ENCODE measurements at places on chromosomes 5 and 9.
A peak's percentile ranks its signal among the peaks of the same experiment; 100 is the strongest.

- DNase-seq = no peak
Measured at GRCh38 chr5:127176769-127177168, 103.5 kb upstream of the C5orf63 start.

DNA sequence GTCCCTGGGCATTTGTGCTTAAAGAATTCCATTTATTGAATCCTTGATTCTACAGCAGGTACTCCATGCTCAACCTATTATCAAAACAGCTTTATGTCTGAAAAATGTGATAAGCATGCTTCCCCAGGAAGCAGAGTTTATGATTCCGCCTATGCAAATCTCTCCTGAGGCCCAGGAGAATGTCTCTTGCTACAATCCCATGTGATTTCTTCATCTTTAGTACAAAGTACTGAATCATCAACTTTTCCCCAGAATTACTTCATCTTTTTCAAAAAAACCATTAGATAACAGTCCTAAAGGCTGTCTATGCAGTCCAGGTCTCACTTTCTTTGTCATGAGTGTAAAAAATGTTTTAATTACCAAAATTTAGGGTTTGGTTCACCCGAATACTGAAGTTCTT is 130.2 kb upstream of the ADAMTSL1 start:
- no peak for DNase-seq

DNA sequence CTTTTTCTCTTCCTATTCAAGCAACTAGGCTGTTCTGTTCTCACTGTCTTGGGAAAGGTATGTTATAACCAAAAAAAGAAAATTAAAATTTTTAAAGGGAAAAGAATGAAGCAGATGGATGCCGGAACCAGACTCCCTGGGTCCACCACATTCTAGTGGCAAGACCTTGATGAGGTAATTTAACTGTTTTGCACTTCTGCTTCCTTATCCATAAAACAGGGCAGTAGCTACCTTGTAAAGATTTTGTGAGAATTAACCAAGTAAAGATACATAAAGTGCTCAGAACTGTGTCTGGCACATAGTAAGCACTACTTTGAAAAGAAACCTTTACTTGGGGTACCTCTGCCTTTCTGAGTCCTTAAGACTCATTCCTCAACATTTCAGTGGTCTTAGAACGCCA is 17.0 kb downstream of the EPB41L4B start:
- DNase-seq = no peak

DNA sequence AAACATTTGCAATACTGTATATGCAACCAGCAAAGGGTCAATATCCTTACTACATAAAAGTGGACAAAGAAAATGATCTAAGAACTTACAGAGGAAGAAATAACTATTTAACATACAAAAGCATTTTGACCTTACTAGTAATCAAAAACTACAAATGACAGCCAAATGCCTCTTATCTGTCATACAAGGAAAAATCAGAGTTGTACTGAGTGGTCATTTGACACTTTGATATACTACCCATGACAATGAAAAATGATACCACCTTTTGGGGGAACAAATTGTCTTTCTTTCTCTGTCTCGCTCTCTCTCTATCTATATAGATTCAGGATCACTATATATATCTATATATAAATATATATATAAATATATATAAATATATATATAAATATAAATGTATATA is 50.4 kb upstream of the ZSWIM6 start:
- no peak for DNase-seq

GRCh38 chr5:129241755-129242154 is 147.2 kb downstream of the ISOC1 start:
- DNase-seq = no peak

GRCh38 chr5:129172580-129172979 is 78.0 kb downstream of the ISOC1 start:
- DNase-seq = no peak

- DNase-seq = no peak
Measured at GRCh38 chr9:72459308-72459707, 62.1 kb upstream of the TMC1 start.

DNA sequence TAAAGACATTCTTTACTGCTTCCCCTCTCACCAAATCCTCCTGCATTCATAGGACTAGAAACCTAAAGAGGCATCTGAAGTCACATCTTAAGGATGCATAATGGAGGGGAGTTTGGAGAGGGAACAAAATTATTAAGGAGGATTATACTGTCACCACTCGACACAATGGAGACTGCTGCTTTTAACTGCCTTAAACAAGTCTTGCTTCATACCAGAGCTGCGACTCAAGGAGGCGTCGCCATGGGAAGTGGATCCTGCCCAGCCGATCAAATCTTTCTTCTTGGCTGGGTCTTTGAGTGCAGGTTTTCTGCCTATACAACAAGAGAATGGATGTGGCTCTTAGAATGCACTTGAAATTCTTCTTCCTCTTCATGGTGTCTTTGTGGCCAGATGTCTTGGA is 66.7 kb upstream of the FOXE1 start:
- DNase-seq = no peak

DNA sequence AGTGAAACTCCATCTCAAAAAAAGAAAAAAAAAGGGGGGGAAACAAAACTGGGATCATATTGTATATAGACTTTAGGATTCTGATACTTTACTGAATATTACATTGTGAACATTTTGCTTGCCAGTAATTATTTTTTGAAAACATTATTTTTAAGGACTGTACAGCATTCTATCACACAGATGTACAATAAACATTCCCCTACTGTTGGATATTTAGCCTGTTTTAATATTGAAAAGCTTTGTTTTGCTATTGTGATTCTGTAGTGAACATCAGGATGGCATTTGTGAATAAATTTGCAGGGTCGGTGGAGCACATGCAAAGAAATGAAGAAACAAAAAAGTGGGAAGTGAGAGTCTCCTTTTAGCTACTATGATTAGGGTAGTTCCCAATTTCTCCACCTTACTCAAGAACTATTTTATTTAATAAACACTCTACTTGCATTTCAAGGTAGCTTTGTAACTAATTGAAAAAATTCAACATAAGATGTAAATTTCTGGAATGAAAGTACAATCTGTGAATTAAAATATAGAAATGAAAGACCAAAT is 18.7 kb downstream of the RASGRF2 start:
- DNase-seq = no peak

DNA sequence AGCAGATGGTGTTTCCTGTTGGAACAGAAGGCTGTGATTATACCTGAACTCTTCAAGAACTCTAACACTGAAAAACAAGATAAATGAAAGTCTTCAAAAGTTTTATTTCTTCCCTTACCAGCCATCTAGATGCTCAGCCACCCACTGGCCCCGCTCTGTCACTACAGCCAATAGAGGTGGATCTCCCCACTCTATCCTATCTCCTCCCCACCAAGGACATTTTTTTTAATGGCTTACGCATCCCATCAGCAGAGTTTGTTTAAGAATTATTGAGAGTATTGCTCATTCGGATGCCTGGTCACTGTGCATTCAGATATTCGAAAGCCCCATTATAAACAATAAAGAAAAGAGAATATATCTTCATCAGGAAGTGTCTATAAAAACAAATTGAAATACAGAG is 159.4 kb downstream of the RASEF start:
- DNase-seq = no peak

DNA sequence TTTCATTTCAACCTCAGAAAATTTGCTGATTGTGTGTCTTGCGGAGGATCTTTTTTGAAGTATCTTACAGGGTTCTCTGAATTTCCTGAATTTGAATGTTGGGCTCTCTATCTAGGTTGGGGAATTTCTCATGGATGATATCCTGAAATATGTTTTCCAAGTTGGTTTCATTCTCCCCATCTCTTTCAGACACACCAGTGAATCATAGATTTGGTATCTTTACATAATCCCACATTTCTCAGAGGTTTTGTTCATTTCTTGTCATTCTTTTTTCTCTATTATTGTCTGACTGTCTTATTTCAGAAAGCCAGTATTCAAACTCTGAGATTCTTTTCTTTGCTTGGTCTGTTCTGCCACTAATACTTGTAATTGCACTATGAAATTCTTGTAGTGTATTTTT is 456.9 kb downstream of the PRELID2 start:
- no peak for DNase-seq

- DNase-seq = no peak
Measured at GRCh38 chr5:119966028-119966427, 336.7 kb downstream of the FAM170A start.

- no peak for DNase-seq
Measured at GRCh38 chr5:102802708-102803458, 47.8 kb downstream of the PAM start.

GRCh38 chr9:77707383-77708063 is 59.4 kb upstream of the GNA14 start:
- no peak for DNase-seq

DNA sequence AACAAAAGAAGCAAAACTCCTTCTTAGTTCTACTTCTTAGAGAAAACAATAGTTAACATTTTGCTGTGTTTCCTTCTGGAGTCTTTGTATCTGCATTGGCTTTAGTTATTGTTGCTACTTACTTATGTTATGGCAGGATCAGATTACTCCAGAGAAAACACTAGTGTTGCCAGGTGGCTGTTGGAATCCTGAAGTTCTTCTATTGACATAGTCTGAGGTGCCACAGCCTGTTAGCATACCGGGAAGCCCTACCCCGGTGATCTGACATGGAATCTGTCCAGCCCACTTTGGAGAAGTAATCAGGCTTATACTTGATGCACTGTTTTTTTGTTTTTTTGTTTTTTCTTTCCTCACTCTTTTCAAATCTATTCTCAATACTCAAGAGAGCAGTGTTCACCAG is 68.5 kb upstream of the CEP78 start:
- DNase-seq = no peak

DNA sequence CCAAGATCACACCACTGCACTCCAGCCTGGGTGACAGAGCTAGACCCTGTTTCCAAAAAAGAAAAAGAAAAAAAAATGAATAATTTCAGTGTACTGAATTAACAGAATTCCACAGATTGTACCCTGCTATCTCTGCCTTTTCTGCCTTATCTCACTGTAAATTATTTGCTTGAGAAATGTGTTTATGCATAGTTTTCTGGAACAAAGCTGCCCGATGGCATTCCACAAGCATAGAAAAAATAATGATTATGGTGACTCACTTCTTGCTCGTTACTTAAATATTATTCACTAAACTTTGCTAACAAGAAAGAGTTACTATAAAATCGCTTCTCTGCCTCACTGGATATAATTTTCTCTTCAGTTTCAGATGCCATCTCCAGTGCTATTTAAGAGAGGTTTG is 88.7 kb upstream of the FAM169A start:
- DNase-seq = no peak

GRCh38 chr9:33881635-33882034 is 64.7 kb downstream of the UBE2R2 start:
- DNase-seq = no peak

GRCh38 chr5:72557167-72558045 is 50.2 kb upstream of the ZNF366 start:
- DNase-seq = no peak

DNA sequence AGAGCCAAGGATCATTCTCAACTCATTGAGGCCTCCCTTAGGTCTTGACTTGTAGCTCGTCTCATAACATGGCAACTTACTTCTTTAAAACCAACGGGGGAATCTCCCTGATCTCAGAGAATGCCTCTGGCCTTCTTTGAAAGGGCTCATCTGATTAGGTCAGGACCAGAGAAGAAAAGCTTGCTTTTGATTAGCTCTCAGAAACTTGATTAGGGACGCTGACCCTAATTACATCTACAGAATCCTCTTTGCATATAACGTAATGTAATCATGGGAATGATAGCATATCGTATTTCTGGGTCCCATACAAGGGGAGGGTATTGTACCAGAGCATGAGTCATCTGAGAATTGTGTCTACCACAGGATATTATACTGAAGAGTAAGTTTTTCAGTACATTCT is 125.1 kb upstream of the SH3GL2 start:
- no peak for DNase-seq

GRCh38 chr5:132019857-132020555 is 8.5 kb upstream of the ACSL6 start:
- DNase-seq = peak; percentile 84

GRCh38 chr9:121896545-121896943 is 196.6 kb downstream of the TTLL11 start:
- no peak for DNase-seq

- no peak for DNase-seq
Measured at GRCh38 chr9:30996761-30997160, 1387.7 kb upstream of the ACO1 start.

DNA sequence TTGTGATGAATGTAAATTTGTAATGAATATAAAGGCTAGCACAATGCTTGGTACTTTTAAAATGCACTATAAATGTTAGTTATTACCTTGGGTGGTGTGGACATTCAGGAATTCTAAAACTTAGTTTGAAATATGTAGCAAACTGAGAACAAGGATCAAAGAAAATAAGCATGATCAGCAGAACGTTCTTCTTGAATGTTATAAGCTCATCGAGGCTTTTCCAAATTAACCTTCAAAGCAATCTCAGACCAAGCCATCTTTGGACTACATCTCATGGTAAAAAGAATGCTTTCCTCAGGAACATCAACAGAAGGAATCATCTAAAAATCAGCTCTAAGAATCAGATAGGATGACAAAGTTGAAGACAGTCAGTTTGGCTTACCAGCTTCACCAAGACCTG is 146.3 kb downstream of the SLIT3 start:
- DNase-seq = no peak

GRCh38 chr5:167785901-167786300 is 505.5 kb upstream of the WWC1 start:
- no peak for DNase-seq

DNA sequence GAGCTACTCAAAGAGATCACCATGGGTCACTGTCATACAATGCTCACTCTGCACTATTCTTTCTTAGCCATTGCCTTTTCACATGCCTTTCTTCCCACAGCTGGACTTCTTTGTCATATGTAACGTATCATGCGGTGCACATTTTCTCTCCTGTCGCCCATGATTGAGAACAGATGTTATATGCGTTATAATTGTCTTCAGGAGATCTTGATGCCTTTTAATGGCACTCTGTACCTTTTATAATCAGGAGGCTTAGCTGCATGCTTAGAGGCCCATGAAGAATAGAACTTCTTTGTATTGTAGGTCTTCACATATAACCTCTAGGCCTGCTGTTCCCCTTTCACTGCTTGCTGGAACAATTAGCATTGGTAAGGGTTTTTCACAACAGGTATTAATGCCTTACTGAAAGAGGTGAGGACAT is 436.1 kb downstream of the CDH10 start:
- DNase-seq = no peak

GRCh38 chr9:76817489-76817888 is 53.3 kb downstream of the PCA3 start:
- DNase-seq = no peak

Measured in stimulated activated CD4-positive, alpha-beta T cell treated with anti-CD3 and anti-CD28 coated beads, Interleukin-15, amount 100 ng/mL, for 24 hours (primary cell).